Anterior cingulate cortex (tissue), 58 donors: ENCODE measurements at places on chromosomes 4 and X.
A peak's percentile ranks its signal among the peaks of the same experiment; 100 is the strongest.

DNA sequence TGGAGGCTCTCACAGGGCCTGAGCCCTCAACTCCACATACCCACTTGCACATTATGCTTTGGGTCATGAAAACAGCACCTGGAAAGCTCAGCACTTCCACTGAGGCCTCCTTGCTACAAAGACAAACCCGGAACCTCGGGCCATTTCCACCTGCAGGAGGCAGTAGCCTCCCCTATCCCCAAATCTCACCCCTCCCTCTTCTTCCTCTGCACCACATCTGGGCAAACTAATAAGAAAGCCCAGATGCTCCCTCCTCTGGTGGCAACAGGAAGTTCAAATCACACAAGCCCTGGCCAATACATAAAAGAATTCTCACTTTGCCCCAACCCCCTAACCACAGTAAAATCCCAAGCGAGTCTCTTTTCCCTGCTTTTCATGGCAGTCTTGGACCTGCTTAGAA is 136.4 kb downstream of the MAPK10 start:
- DNase-seq, result no peak

DNA sequence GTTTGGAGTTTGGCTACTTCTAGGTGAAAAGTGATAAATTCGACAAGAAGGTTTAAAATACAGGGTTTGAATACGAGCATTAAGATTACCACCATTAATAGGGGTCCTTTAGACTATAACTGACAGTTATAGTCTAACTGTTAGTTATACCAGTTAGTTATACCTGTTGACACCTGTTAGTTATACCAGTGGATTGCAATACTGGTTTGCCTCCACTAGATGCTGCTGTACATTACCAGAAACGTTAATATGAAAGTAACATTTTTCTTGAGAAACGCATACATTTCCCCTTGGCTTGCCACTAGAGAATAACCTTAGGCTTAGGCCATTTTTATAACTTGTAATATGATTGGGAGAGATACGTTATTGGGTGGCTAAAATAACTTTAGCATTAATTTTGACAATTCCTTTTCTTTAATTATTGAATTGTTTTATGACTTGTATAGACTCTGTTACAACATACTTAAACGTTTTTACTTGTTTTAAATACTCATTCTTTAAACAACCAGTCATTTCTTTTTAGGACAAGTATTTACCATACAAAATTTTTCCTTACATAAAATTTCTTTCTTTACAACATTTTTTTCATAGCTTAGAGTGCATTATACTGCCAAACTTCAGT is 911.2 kb downstream of the FSTL5 start:
- no peak for DNase-seq

DNA sequence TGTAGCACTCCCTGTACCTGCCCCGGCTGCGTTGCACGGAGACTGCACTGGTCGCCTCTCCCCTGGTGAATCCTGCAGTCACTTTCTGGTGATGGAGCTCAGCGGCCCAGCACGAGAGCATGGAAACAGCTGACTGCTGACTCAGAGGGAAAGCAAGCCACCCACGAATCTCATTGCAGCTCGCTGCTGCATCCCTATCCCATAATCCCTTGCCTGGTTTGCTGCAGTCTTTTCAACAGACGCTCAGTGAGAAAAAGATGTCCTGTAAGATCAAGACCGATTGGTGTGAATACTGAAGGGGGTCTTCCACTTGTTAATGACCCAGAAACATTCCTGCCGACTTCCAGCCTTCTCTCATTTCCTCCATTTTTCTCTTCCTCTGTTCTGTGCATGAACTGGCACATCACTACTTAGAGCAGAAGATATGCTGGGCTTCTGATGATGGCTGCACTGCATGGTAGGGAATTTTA is 52.9 kb downstream of the TRIM2 start:
- DNase-seq, result peak; percentile 58

GRCh38 chr4:121183989-121184388 is 19.9 kb upstream of the TNIP3 start:
- no peak for DNase-seq

DNA sequence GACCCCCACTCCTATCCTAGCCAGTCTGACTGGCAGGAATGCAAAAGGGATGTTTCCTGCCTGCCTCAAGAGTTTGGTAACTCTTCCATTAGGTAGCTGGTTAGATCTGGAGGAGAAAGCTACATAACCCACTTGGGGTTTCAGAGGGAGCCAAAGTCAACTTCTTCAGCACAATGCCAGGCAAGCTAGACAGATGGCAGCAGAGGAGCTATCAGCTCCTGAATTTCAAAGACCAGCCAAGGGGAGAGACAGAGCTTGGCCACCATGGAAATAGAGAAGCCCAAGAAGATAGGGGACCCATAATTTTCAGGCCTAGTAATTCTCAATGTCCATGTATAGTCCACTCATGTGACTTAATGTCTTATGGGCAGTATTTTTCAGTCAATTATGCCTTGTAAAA is 56.4 kb downstream of the PGRMC1 start:
- DNase-seq, result no peak

DNA sequence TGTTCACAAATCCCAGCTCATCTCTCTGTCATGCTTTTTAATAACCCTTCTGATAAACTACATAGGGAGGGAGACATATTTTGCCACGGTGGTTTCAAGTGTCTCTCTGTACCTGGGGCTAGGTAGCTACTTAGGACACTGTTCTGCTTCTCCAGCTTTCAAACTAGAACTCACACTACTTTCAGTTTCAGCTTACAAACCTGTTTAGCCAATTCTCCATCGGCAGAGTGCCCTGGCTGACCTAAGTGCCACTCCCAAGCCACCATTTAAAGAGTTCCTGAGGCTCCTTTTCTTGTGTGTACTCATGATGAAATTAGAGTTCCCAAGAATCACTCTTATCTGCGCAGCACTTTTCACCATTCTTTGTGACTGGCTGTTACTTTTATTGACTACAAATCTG is 899.2 kb downstream of the FAT4 start:
- no peak for DNase-seq

GRCh38 chrX:110462957-110463356 is 104.3 kb downstream of the RTL9 start:
- DNase-seq, result no peak

DNA sequence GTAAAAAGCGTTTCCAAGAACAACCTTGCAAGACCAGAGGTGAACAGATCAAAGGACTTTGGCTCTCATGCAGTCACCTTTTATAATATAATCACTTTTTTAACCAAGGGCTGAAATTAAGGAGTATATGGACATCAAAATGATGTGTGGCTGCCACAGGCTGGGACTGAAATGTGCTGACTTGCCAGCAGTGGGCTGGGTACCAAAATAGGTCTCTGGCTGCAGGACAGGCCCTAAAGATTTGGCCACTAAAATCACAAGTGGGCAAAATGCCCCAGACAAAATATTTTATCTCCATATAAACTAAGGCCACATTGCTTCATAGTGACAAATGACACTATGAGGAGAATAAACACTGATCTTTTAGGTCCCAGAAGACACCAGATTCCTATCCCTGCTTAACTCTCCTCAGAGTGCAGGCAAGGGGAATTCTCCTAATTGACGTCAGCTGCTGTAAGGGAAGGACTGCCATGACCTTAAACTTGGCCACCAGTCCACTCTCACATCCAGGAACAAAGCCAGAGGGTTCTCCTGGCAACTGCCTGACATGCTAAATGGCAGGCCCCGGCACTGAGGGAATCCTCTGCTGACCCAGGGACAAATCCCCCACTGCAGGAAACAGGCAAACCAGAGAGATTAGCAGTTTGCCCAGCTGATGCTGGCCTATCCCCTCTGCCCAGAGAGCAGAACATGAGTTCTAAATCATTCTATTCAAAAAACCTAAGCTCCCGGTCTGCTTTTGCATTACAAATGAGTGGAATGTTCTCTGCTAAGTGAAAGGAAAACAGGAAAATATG is 155.8 kb downstream of the PPP3CA start:
- peak; percentile 51 for DNase-seq

DNA sequence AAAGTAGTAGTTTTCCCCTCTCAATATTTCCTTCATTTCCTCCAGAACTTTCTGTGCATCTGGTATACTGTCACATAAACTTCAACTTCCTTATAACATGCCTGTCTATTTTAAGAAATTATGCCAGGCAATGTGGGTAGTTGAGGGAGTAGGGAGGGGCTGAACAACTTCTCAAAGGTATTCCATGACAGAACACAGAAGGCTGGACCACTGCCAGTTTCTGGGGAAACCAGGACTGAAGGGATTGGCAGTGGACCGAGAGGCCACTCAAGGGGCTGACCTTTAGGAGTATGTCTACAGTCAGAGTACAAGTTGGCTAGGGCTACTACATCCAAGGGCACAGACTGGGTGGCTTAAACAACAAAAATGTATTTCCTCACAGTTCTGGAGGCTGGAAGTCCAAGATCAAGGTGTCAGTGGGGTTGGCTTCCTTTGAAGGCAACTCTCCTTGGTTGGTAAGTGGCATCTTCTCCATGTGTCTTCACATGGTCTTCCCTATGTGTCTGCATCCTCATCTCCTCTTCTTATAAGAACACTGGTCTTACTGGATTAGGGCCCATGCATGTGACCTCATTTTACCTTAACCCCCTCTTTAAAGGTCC is 6.9 kb downstream of the SH3RF1 start:
- DNase-seq, result no peak

DNA sequence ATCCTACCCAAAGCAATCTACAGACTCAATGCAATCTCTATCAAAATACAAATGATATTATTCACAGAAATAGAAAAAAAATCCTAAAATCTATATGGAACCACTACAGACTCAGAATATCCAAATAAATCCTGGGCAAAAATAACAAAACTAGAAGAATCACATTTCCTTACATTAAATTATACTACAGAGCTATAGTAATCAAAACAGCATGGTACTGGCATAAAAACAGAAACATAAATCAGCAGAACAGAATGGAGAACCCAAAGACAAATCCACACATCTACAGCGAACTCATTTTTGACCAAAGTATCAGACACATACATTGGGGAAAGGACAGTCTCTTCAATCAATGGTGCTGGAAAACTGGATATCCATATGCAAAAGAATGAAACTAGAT is 304.1 kb upstream of the FGF13 start:
- no peak for DNase-seq

- no peak for DNase-seq
Measured at GRCh38 chrX:103697687-103698086, 11.2 kb upstream of the MORF4L2 start.

GRCh38 chr4:32697281-32697814 is 1977.2 kb downstream of the PCDH7 start:
- DNase-seq, result no peak

GRCh38 chr4:123398066-123398852 is 1.7 kb downstream of the SPRY1 start:
- peak; percentile 45 for DNase-seq

DNA sequence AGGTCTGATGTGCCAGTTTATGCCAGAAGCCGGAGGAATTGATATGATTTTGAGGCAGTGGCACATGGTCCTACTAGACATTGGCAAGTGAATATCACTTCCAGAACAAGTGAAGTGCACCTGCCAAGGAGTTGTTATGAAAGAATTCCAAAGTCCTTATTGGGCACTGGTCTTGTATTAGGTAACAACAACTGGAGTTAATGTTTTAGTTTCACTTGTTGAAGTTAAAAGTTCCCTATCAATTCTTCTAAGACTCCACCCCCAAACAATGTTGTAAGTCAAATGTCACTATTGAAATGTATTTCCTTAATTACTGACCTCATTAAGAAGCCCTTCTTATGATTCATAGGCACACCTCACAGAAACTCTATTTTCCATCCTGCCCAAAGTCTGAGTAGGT is 3.1 kb downstream of the TET2 start:
- no peak for DNase-seq

DNA sequence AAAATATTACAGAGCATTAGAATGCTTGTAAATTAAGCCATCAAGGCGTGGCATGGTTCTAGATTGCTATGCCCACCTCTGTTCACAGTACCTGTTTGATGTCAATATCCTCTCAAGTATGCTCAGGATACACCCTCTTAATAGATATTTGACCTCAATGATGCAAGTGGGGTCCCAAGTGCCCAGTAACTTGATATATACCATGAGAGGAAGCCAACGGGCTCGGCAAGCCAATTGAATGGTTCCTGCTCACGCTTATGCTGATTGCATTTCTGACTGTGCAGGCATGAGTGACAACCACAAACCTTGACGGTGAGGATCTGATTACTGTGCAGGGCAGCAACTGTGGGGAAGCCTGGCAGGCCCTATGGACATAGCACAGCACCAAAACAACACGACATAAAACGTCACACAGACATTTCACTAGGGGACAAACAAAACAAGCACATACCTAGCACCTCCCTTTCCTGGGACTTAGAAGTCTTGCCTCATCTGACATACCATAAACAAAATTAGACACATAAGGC is 179.1 kb upstream of the ETNPPL start:
- DNase-seq, result no peak

DNA sequence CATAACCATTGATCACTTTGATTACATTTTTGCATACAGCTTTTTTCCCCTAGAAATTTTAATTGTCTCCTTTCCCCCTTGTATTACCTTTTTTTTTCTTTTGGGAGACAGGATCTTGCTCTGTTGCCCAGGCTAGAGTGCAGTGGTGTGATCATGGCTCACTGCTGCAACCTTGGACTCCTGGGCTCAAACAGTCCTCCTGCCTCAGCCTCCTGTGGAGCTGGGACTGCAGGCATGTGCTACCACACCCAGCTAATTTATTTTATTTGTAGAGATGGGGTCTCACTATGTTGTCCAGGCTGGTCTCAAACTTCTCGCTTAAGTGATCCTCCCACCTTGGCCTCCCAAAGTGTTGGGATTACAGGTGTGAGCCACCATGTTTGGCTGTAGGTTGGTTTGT is 47.0 kb downstream of the ZFX start:
- DNase-seq, result no peak

DNA sequence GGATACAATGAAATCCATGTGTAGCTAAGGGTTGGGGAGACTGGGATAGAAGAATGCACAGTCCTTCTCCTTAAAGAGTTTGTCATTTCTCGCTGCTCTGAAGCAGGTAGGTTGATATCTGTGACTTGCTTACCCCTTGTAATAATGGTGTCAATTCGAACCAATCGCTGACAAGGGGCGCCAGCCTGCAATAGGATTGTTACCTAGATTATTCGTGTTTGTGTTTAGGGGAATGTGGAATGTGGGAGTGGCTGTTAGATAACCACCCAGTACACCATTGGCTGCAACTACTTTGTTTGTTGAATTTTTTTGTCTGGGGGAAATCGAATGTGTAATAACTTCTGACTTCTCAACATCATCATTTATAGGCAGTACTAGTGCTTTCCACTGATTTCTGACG is 141.6 kb downstream of the LARP7 start:
- no peak for DNase-seq

GRCh38 chrX:23332888-23333821 is 1.5 kb upstream of the PTCHD1 start:
- no peak for DNase-seq

DNA sequence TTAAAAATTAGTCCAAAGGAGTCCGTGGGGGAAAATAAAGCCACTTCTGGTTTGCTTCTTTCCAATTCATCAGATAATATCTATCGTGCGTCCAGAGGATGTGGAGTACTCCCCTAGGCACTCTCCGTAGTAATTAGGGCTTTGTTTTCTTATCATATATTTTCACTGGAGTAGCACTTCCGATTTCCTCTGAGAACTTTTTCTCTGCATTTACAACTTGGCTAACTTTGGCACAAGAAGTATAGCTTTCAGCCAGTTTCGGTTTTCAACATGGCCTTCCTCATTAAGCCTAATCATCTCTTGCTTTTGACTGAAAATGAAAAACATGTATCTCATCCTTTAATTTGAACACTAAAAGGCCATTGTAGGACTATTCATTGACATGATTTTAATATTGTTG is 80.5 kb downstream of the CASP3 start:
- DNase-seq, result no peak

- no peak for DNase-seq
Measured at GRCh38 chr4:148108766-148109165, 333.4 kb downstream of the NR3C2 start.

GRCh38 chr4:40178672-40179071 is 18.2 kb upstream of the RHOH start:
- DNase-seq, result no peak
